ENCODE measurements at places on chromosomes 12 and 14. TPM values are rescaled to one million over a fixed set of nuclear protein-coding genes. Genes with fewer than 3 reads are reported as not detected.

- peak overlapping the region; percentile 88 for H3K4me3 ChIP-seq
- DNase-seq, result no peak
- H3K27me3 ChIP-seq, result no peaks in the 10 kb centered on the region
- H3K4me1 ChIP-seq, result peaks cover 38% of the 10 kb centered on the region
- H3K27ac ChIP-seq, result peak overlapping the region; percentile 96
- no peaks in the 10 kb centered on the region for H3K36me3 ChIP-seq
Measured at GRCh38 chr12:48816143-48816854, 2.0 kb upstream of the CACNB3 start.

- no peak for DNase-seq
- H3K4me3 ChIP-seq, result no peak overlapping the region
- no peaks in the 10 kb centered on the region for H3K4me1 ChIP-seq
- H3K27me3 ChIP-seq, result no peaks in the 10 kb centered on the region
Measured at GRCh38 chr14:39912192-39913100, 480.2 kb upstream of the FBXO33 start.

GRCh38 chr14:102075155-102075554, 11.7 kb downstream of the HSP90AA1 start:
- no peak for DNase-seq
- H3K4me1 ChIP-seq, result peaks cover 7% of the 10 kb centered on the region
- H3K27me3 ChIP-seq, result no peaks in the 10 kb centered on the region
- no peak overlapping the region for H3K4me3 ChIP-seq
- no peak overlapping the region for H3K27ac ChIP-seq
- peaks cover 25% of the 10 kb centered on the region for H3K36me3 ChIP-seq

- H3K27me3 ChIP-seq, result no peaks in the 10 kb centered on the region
- H3K4me1 ChIP-seq, result no peaks in the 10 kb centered on the region
- no peak overlapping the region for H3K27ac ChIP-seq
- DNase-seq, result no peak
- H3K36me3 ChIP-seq, result peaks cover 32% of the 10 kb centered on the region
- no peak overlapping the region for H3K4me3 ChIP-seq
Measured at GRCh38 chr12:50746431-50746830, 17.5 kb upstream of the ATF1 start.

- no peaks in the 10 kb centered on the region for H3K27me3 ChIP-seq
- no peak overlapping the region for H3K27ac ChIP-seq
- H3K4me1 ChIP-seq, result no peaks in the 10 kb centered on the region
- no peak for DNase-seq
- H3K36me3 ChIP-seq, result peaks cover 96% of the 10 kb centered on the region
Measured at GRCh38 chr12:49798248-49798647, 30.0 kb downstream of the NCKAP5L start.

- peaks cover 6% of the 10 kb centered on the region for H3K27me3 ChIP-seq
- DNase-seq, result no peak
- no peaks in the 10 kb centered on the region for H3K36me3 ChIP-seq
- H3K27ac ChIP-seq, result peak overlapping the region; percentile 91
Measured at GRCh38 chr14:105091517-105092170, 26.4 kb upstream of the GPR132 start.

GRCh38 chr14:63670692-63671091, 29.0 kb upstream of the WDR89 start:
- no peak overlapping the region for H3K4me3 ChIP-seq
- H3K27me3 ChIP-seq, result no peaks in the 10 kb centered on the region
- H3K4me1 ChIP-seq, result no peaks in the 10 kb centered on the region
- no peak overlapping the region for H3K27ac ChIP-seq
- DNase-seq, result no peak

GRCh38 chr12:109115404-109115757, 1.0 kb upstream of the ACACB start:
- H3K4me1 ChIP-seq, result peaks cover 80% of the 10 kb centered on the region
- peak overlapping the region; percentile 89 for H3K27ac ChIP-seq
- no peaks in the 10 kb centered on the region for H3K36me3 ChIP-seq
- no peak for DNase-seq
- no peaks in the 10 kb centered on the region for H3K27me3 ChIP-seq

GRCh38 chr12:25146686-25147085, 48.3 kb downstream of the DNAI7 start:
- peaks cover 4% of the 10 kb centered on the region for H3K4me1 ChIP-seq
- no peaks in the 10 kb centered on the region for H3K36me3 ChIP-seq
- H3K4me3 ChIP-seq, result no peak overlapping the region
- no peak for DNase-seq

DNA sequence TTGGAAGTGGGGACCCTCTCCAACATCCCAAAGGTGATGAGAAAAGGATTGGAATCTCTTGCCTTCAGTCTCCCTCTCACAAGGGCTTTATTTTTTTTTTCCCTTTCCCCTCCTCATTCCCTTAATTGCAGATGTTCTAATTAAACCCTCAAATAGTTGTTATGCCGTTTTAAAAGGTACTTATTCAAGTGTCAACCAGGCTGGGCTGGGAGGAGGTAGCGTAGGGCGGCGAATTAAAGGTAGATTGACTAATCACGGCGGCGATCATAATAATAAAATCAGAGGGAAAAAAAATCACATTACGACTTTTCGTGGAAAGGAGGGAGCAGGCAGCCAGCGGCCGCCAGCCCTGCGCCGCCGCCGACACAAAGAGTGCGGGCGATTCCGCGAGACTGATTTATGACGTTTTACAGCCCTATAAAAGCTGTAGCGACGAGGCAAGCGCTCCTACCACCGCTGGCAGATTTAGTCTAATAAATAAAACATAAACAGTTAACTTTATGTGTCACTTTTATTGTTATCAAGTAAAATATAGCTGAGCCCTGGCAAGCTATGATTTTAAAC, 1.7 kb upstream of the HOXC4 start:
- peaks cover 62% of the 10 kb centered on the region for H3K4me1 ChIP-seq
- H3K27me3 ChIP-seq, result peaks cover 40% of the 10 kb centered on the region
- no peaks in the 10 kb centered on the region for H3K36me3 ChIP-seq
- peak overlapping the region; percentile 79 for H3K4me3 ChIP-seq
- DNase-seq, result no peak

GRCh38 chr14:102264355-102264754, 40.6 kb downstream of the MOK start:
- no peaks in the 10 kb centered on the region for H3K36me3 ChIP-seq
- H3K27me3 ChIP-seq, result no peaks in the 10 kb centered on the region
- H3K4me3 ChIP-seq, result no peak overlapping the region
- H3K27ac ChIP-seq, result peak overlapping the region; percentile 71
- DNase-seq, result no peak
- H3K4me1 ChIP-seq, result peaks cover 19% of the 10 kb centered on the region

Gene STON2
- 8.7 TPM for total RNA-seq

Gene SDS
- total RNA-seq, result 13.6 TPM

Gene APOF
- total RNA-seq, result not detected

Data from esophagus muscularis mucosa (tissue), 4 donors.